ENCODE measurements at places on chromosomes 16 and 17. TPM values are rescaled to one million over a fixed set of nuclear protein-coding genes. Genes with fewer than 3 reads are reported as not detected.

KAT7 gene
- total RNA-seq = 40.8 TPM

CYB5B gene
- 149 TPM for total RNA-seq

ARHGAP27 gene
- 10.0 TPM for total RNA-seq

SYCE1L gene
- 2.0 TPM for total RNA-seq

CCL2 gene
- 44.1 TPM for total RNA-seq

IL21R gene
- 3.0 TPM for total RNA-seq

KCNH4 gene
- total RNA-seq = not detected

All from astrocyte (in vitro differentiated cells and primary cell).